ENCODE measurements at places on chromosomes 4 and X.

DNA sequence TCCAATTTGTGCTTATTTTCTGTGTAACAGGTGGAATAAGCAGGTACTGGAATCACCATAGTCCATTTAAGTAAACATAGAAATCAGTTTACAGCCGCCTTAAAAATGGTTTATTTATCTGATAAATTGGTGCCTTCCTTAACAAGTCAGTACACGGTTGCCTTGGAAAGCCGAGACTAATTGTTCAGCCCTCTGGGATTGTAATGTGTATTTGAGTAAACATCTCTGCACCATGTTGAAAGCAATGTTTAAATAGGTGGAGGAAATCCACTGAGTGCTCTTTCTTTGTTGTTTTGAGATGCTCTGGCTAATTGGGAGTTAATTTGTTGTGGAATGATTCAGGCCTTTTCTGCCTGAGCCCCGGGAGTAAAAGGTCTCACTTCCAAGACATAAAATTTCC is 45.7 kb upstream of the ADRA2C start:
- DNase-seq, result no peak

DNA sequence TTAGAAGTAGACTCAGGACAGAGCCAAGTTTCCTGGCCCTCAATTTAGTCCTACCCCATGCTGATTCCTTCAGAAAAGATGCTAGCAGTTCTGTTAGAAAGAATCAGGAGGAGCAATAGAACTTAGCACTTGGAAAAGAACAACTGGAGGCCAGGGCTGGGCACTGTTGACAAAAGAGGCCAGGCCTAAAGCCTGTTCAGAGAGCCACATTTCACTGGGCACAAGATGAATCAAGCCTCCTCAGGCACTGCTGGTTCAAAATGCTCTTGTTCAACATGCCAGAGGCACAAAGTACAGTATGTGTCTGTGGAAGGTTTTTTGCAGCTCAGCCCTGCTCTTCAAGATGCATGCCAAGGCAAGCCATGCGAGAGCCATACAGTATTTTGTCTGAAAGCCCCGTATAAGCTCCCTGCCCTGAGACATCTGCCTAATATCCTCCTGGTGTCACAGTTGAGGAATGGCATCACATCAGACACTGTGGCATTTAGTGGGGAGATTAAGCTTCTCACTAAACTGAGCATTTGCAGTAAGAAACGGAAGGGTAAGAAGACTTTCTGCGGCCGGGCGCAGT is 53.7 kb downstream of the RASL11B start:
- DNase-seq, result no peak

DNA sequence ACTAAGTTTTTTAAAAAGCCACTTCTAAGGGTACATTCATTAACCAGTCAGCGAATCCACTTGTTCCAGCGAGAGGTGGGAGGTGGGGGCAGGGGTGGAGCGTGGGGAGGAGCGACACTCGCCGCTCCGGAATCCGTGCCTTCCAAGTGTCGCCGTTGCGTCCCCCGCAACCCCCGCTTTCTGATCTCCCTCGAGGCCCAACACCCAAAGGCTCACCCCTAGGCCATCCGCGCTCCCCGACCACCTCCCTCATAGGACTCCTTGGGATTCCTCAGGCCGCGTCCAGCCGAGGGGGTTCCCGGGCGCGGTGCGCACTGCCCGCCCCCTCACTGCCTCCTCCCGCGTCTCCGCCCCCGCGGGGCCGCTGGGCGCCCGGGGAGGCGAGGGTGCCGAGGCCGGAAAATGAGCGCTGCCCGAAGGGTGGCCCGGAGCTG is 108.1 kb upstream of the STOX2 start:
- DNase-seq, result no peak

GRCh38 chr4:175125410-175126068 is 207.4 kb downstream of the ADAM29 start:
- no peak for DNase-seq

DNA sequence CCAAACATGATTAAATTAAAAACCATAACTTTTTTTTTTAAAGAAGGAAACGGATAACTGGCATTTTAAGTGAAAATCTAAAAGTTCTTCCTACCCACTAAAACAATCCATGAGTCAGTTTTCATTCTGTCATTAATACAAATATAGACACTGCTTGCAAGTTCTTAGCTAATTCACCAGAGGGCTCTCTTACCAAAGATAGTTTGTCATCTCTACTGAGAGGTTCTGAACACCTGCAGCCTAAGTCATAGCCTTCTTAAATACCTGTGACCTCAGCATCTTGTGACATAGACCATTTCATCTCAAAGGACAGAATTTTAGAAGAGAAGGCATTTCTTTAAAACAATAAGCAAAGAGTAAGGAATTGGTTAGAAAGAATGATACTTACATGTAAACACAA is 65.3 kb upstream of the FAM120C start:
- no peak for DNase-seq

GRCh38 chrX:134949271-134949670 is 41.5 kb upstream of the SMIM10 start:
- no peak for DNase-seq

DNA sequence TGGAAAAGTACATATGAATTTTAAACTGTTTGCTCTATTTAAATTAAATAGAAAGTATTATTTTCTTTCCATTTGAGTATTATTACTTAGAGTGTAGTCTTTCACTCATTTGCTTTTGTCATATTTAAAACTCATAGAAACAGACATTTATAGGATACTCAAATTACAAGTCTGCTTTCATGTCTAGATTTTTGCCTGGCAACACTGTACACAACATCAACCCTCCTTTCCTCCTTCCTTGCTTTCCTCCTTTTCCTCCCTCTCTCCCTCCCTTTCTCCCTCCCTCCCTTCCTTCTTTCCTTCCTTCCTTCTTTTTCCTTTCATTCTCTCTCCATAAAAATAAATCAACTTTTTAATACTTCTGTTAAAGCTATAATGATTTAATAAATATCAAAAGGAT is 2361.2 kb downstream of the ARAP2 start:
- no peak for DNase-seq

DNA sequence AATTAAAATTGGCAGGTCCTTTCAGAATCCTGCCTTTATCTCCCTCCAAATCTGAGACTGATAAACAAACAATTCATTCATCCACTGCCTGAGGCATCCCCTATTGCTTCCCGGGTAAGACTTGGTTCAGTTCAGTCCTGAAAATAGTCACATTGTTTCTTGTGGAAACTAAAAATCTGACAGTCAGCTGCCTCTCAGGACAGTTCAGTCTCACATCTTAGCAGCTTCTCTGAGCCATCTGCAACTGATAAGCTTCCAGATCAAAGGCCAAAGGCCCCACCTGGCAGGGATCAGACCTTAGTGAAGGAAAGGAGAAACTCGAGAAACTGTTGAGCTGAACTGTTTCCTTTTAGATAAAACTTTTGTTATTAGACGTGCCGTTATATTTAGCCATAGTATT is 264.5 kb downstream of the IL15 start:
- no peak for DNase-seq

- DNase-seq, result no peak
Observed at GRCh38 chr4:153528705-153529485, 62.7 kb downstream of the TMEM131L start.
